Activated T-helper 9 cell treated with anti-CD3 and anti-CD28 coated beads, Interleukin-2, amount 50 U/mL, for 16 hours (primary cell): ENCODE measurements at places on chromosomes 4 and X.

DNA sequence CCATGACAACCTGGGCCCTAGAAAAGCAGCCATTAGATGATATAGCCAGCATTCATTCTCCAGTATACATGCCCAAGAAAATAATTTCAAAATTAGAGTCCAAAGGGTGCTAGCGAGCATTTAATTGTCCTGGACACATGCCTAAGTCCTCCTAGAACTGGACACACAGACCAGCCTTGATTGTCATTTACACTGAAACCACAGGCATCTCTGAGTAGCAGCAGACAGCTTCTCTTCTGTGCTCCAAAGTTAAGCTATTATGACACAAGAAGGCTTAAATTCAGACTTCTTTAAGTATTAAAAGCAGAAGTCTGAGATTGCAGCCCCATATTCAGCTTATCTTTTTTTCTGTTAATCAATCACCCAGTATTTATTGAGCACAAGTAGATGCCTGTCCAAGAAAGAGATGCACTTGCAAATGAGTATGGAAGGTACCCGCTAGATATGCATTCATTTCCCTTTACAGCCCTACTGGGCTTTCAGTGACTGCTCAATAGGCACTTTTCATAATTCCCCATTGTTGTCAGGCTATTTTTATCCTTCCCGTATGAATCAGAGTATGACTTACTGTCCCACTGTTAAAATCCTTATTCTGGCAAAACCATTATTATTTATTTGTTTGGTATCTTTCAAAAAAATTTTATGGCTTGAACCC is 374.1 kb downstream of the FBXW7 start:
- no peak for DNase-seq

GRCh38 chr4:2794486-2795299 is 1.8 kb downstream of the SH3BP2 start:
- no peak for DNase-seq

DNA sequence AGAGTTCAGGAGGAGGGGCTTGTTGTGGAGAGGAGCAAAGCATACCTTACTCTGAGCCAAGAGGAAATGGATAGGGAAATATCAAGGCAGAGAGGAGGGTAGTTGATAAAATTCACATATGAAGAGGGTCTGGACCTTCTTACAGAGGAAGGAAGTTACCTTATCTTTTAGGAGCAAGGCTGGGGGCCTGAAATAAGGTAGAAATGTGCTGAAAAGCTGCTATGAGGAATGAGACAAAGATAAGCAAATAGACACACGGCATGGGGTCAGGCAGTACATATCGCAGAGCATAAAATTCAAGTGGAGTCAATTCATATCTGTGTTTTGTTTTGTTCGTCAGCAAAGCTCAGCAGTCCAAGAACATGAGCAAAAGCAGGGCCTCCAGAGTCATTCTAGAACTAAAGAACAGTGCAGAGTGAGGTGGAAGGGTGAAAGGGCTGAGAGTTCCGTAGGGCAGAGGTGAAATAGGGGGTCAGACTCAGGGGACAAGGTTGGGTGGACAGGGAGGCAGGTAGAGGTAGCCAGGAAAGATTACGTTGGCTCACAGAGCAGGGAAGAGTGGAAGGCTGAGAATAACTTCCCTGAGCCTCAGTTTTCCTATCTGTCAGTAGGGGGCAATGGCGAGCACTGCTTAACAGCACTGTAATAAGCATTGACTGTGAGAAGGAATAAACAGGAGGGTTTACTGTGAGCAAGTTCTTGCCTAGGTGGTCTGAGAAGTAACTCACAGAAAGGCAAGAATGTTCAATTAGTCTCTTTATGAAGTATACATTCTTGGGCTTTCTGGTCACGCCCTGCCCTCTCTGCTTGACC is 9.2 kb downstream of the VSIG4 start:
- no peak for DNase-seq

- DNase-seq, result no peak
These were observed 17.8 kb downstream of the PDCL2 start for GRCh38 chr4:55574252-55574651.

GRCh38 chrX:29555465-29556091 is 659.8 kb upstream of the MAGEB2 start:
- DNase-seq, result no peak

GRCh38 chr4:160318567-160319220 is 1215.8 kb downstream of the RAPGEF2 start:
- DNase-seq, result no peak

DNA sequence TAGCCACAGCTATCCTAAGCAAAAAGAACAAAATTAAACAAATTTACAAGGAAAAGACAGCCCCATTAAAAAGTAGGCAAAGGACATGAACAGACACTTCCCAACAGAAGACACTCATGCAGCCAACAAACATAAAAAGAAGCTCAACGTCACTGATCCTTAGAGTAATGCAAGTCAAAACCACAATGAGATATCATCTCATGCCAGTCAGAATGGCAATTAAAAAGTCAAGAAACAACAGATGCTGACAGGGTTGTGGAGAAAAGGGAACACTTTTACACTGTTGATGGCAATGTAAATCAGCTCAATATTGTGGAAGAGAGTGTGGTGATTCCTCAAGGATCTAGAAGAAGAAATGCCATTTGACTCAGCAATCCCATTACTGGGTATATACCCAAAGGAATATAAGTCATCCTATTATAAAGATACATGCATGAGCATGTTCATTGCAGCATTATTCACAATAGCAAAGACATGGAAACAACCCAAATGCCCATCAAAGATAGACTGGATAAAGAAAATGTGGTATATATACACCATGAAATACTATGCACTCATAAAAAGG is 163.0 kb upstream of the TET2 start:
- no peak for DNase-seq
